ENCODE measurements at places on chromosomes 2 and 18.

DNA sequence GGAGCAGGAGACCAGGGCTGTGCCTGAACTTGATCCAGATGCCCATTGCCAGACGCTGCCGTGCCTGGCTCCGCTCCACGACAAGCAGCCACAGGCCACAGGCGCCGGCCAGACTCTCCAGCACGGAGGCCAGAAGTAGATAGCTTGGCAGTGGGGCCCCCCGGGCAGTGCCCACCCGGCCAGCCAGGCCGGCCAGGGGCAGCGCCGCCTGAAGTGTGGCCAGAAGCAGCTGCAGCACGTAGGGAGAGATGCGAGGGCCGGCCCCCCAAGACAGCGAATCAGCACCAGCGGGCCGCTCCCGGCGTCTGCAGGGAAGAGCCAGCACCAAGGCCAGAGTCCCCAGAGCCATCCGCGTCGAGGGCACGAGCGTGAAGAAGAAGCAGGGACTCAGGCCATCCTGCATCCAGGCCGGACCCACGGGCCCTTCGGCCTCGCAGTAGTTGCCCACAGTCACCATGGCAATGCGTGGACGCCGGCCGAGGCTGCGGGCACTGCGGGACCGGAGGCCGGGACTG, 484 bp downstream of the ABCB6 start:
- DNase-seq: peak; percentile 48

GRCh38 chr2:197940382-197940781, 136.0 kb downstream of the PLCL1 start:
- DNase-seq: no peak

DNA sequence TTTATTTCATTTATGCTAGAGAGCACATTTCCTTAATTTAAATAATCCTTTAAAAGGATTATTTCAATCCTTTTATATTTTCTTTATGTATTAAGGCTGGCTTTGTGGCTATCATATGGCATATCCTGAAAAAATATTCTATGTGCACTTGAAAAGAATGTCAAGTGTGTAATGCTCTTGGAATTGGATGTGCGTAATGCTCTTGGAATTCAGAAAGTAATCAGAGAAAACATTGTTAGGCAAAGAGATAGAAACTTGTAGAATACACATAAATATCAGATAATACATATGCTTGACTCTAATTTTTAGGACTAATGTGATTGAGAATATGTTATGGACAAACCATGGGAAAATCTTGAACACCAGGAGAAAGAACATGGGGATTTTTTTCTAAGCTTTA, 197.5 kb upstream of the COL3A1 start:
- no peak for DNase-seq

DNA sequence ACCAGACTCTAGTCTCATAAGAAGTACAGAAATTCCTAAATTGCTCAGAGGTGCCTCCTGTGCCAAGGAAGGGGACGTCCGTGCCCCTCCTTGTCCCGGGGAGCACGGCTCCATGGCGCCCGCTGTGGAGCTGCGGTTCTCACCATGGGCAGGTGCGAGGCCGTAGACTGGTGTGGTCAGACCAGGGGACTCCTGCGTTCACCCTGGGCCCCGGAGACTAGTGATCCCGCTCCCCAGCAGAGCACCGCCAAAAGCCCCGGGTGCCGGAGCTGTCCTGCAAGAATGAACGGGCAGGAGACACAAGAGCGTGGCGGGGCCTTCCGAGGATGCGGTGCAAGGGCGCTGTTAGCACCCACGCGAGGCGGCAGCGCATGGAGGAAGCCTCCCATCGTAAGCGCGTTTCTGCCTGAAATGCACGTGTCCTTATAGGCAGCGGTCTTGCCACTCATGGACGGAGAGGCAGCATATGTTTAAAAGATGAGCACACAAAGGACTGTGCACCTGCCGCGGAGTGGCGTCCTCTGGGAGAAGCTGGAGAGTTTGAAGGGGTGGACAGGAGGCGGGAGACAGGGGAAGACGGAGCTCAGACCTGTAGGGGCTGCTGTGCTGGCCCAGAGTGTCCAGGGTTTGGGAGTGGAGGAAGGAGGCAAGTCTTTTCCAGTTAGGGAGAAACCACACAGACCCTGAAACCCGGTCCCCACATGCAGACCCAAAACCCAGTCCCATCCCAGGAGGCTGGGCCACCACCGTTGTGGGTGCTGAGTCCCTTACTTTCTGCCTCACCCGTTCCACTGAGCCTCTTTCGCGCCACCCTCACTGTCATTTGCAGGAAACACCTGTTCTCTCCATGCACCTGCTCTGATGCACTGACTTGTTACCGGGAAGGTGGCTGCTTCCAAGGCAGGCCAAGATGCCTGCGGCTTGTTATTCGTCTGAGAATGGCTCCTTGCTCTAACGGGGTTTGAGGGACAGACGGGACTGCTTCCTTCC, 7.5 kb upstream of the KCNG2 start:
- no peak for DNase-seq

DNA sequence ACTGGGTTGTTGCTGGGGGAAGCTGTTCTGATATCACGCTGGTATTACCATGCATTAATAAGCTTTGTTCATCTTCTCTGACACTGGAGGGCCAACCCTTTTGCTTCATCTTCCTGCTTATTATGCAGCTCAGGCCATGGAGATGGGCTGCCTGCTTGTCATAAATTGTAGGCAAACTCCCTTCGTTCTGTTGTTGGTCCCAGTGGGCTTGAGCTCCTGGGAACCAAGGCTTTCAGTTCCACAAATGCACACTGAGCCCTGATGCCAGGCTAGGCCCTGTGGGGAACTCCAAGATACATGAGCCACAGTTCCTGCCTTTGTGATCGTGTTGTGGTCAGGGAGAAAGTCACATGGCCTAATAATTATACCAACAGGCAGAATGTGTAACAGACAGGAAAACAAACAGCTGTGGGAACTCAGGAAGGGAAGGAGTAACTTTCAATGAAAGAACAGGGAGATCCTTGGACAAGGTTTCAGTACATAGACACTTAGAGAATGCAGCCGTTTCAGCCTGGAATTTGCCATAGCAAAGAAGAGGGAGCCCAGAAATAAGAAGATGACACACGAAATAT, 49.0 kb upstream of the BCL2L11 start:
- DNase-seq: no peak

- DNase-seq: no peak
These were observed 181.1 kb upstream of the COPS8 start for GRCh38 chr2:236904389-236905263.
